Stimulated activated CD4-positive, alpha-beta T cell treated with anti-CD3 and anti-CD28 coated beads, TNF-alpha, amount 100 ng/mL, for 1 hour (primary cell): ENCODE measurements at places on chromosomes 1 and 21.
A peak's percentile ranks its signal among the peaks of the same experiment; 100 is the strongest.

- no peak for DNase-seq
Observed at GRCh38 chr21:39186676-39187075, 3.4 kb upstream of the PSMG1 start.

DNA sequence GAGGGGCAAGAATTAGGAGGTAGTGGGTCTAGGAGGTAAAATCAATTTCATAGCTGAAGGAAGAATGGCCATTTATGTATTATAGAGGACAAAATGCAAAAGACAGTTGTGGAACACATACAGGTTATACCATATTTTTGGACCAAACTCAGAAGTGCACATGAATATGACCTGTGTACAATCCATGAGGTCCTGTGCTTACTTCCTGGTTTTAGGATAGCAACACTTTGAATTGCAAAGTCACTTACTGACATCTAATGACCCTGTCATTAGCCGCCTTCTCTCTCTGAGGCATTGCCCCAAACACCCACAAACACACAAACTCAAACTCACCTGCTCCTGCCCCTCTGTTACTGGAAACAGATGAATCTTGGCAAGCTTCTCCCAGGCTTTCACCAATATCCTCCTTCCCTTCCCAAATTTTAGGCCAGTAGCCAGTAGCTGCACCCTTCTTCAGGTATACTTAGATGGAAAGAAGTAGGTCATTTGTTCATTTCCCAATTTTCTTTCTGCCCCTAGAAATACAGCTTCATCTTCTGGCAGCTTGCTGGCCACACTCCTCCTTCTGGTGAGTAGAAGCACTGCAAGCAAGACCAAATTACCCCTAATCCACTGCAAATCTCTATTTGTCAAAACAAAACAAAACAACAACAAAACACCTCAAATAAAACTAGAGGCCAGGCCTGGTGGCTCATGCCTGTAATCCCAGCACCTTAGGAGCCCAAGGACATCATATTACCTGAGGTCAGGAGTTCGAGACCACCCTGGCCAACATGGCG lies 13.7 kb upstream of the RPL5 start:
- DNase-seq, result no peak

- no peak for DNase-seq
Observed at GRCh38 chr1:23522244-23522982, 8.6 kb downstream of the E2F2 start.

DNA sequence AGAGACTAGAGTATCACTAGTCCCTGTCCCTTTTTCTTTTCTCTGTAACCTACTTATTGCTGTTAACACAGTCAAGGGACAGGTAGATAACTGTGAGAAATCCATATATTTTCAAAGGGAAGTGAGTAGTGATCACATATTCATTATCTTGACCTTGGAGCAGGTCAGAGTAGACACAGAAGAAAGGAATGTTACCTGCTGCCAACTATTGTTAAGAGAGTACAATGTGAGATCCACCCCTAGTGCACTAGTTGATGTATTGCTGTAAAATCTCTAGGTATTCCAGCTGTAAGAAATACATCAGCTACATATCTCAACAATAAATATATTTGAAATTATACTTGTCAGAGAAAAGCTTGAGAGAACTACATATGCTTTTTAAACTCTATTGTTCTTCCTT lies 68.7 kb upstream of the ADGRL2 start:
- no peak for DNase-seq

DNA sequence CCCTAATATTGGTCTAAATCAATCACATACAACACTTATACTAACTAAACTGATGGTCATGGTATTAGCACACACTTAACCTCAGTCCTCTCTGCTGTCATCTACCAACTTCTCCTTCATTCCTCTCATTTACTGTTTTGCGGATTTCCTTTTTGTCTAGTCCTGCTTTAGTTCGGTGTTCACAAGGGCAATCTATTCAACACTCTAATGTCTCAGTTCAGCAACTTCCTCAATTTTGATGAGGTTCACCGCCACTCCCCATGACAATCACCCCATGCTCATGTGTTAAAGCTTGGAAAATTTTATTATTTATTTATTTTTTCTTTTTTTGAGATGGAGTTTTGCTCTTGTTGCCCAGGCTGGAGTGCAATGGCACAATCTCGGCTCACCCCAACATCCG lies 301.1 kb downstream of the PTPRC start:
- no peak for DNase-seq

DNA sequence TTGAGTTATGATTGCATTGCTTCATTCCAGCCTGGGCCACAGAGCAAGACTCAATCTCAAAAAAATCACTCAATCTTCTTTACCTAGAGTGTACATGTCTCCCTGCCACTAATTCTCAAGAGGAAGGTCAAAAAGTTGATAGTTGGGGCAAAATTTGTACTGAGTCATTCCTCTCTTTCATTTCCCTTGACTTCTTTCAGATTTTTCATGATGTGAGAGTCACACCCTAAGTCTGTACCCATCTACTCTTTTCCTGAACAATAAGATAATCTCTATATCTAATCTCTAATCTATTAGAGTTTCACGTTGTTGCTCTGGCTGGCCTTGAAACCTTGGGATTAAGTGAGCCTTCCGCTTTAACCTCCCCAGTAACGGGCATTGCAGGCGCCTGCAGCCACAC lies 1.1 kb upstream of the BRDT start:
- no peak for DNase-seq

- no peak for DNase-seq
Observed at GRCh38 chr1:14507262-14507661, 91.2 kb upstream of the KAZN start.

GRCh38 chr1:223827193-223827663 lies 18.5 kb downstream of the TP53BP2 start:
- no peak for DNase-seq

GRCh38 chr1:70820396-70820795 lies 227.2 kb downstream of the PTGER3 start:
- DNase-seq, result no peak

DNA sequence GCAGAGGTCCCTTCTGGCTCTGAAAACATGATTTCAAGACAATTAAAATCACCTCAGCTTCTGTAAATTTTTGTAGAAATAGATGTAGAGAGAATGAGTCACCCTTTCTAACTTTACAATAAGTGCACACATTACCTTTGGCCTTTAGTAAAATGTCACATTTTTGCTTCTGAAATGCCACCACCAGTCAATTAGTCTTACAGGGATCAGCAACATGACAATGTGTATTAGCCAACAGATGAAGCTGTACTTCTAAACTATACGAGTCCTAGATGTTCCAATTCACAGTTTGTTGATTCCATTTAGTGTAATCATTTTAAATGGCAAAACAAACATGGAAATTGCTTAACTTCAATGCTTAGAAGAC lies 23.1 kb downstream of the C21orf91 start:
- DNase-seq, result no peak

- DNase-seq, result no peak
Observed at GRCh38 chr1:19376428-19377372, 64.6 kb downstream of the SLC66A1 start.

GRCh38 chr1:204791453-204792353 lies 79.0 kb upstream of the NFASC start:
- DNase-seq, result peak; percentile 64

- no peak for DNase-seq
Observed at GRCh38 chr1:186113461-186113860, 261.6 kb downstream of the TPR start.
